ENCODE measurements at places on chromosomes 7 and 10. TPM values are rescaled to one million over a fixed set of nuclear protein-coding genes. Genes with fewer than 3 reads are reported as not detected.

MSMB gene
- not detected for total RNA-seq

SEC23IP gene
- total RNA-seq: 21.3 TPM

MOGAT3 gene
- total RNA-seq: not detected

DNA sequence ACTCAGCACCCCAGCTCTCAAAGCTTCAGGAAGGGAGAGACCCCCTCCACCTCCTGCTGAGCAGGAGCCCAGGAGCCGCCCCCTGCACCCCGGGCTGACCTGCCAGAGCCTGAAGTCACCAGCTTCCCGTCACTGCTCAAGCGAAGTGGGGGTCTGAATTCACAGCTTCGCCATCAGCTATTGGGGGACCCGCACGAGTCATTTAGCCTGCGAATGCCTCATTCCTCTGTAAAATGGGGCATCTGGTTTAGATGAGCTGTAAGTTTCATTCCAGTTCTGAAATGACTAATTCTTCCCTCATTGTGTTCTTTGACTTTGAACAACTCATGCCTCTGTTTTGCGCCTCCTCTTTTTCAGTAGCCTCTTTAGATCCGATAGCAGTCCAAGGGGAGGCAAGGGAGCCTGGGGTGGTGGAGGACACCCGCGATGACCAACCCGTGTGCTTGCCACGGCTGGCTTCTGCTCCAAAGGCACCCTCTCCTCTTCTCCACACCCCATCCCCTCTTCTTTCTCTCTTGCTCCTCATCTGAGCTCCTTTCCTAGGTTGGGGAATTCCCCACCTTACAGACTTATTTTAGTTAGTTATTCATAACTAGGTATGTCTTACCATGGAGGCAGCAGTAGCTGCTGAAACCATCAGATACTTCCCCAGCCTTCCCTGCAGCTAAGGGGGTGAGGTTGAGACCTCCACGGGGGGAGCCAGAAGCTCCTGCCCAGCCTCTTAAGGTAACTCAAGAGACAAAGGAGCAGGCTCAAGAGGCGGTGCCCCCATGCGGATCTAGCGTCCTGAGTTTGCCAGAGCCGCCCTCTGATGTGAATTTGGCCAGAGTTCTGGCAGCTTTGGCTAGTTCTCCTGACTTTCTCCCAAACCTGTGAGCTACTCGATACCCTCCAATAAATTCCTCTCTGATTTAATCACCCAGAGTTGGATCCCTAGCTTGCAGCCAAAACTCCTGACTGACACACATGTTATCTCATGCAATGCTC is 47.7 kb downstream of the RBM17 start:
- no peaks in the 10 kb centered on the region for H3K27me3 ChIP-seq
- peaks cover 19% of the 10 kb centered on the region for H3K4me1 ChIP-seq
- no peak overlapping the region for H3K4me3 ChIP-seq
- H3K36me3 ChIP-seq: no peaks in the 10 kb centered on the region

GRCh38 chr10:129951101-129951969 is 12.7 kb downstream of the EBF3 start:
- no peaks in the 10 kb centered on the region for H3K4me1 ChIP-seq
- H3K27ac ChIP-seq: no peak overlapping the region
- no peak for DNase-seq
- H3K27me3 ChIP-seq: peaks cover 2% of the 10 kb centered on the region

C10orf95 gene
- under 0.01 TPM for total RNA-seq

- H3K4me3 ChIP-seq: no peak overlapping the region
- no peaks in the 10 kb centered on the region for H3K36me3 ChIP-seq
- peak; percentile 5 for DNase-seq
These were observed 168.3 kb upstream of the AUTS2 start for GRCh38 chr7:69429911-69430383.

SLC26A5 gene
- total RNA-seq: not detected

DNA sequence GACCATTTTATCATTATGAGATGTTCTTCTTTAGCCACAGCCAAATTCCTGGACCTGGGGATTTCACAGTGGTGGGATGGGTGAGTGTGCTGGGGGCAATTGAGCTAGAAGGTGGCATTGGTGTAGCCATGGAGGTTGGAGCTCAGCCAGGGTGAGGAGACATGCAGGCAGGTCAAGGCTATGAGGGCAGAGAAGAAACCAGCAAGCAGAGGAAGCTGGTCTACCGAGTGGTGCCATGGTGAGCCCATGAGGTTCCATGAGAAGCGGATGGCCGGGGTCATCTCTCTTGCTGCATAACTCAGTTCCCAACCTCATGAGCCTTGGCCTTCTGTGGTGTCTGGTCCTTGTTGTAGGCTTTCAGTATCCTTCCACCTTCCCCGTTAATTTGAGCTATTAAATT is 91.4 kb downstream of the CARD11 start:
- no peaks in the 10 kb centered on the region for H3K4me1 ChIP-seq
- no peak for DNase-seq
- H3K36me3 ChIP-seq: no peaks in the 10 kb centered on the region
- H3K27me3 ChIP-seq: no peaks in the 10 kb centered on the region
